ENCODE measurements at places on chromosomes 11 and 22.
A peak's percentile ranks its signal among the peaks of the same experiment; 100 is the strongest.

DNA sequence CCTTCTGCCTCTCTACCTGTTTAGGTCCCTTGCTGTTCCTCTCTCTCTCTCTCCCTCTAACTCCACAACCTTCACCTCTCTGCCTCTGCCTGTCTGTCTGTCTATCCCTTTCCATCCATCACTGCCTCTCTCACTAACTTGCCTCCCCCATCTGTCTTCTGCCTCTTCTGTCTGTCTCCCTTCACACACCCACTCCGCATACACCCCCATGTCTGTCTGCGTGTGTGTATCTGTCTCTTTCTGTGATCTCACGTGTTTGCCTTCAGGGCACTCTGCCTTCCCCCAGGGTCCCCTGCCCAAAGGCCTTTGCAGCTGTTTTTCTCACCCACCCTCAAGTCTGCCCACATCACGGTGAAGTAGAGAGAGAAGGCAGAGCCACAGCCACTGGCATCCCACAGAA lies 7.9 kb downstream of the RTN4RL2 start:
- no peak overlapping the region for H3K27ac ChIP-seq
- DNase-seq = no peak
- no peak overlapping the region for H3K4me3 ChIP-seq

- no peak overlapping the region for H3K27ac ChIP-seq
- DNase-seq = no peak
- no peak overlapping the region for H3K4me3 ChIP-seq
Measured at GRCh38 chr11:1509626-1510255, 23.2 kb upstream of the MOB2 start.

DNA sequence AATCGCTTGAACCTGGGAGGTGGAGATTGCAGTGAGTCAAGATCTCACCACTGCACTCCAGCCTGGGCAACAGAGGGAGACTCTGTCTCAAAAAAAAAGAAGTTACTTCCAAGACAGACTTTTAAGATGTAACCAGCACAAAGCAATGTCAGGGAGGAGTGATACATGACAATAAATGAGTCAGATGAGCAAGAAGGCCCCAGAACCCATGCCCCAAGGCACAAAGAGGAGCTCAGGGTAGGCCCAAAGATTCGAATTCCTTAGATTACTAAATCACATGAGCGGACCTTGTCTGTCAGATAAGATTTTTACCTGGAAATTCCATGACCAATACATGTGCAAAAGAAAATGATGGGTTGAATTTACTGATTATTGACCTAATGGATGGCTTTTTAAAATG lies 10.5 kb upstream of the JHY start:
- H3K36me3 ChIP-seq = no peaks in the 10 kb centered on the region
- no peaks in the 10 kb centered on the region for H3K4me1 ChIP-seq
- no peak for DNase-seq
- H3K27me3 ChIP-seq = no peaks in the 10 kb centered on the region

DNA sequence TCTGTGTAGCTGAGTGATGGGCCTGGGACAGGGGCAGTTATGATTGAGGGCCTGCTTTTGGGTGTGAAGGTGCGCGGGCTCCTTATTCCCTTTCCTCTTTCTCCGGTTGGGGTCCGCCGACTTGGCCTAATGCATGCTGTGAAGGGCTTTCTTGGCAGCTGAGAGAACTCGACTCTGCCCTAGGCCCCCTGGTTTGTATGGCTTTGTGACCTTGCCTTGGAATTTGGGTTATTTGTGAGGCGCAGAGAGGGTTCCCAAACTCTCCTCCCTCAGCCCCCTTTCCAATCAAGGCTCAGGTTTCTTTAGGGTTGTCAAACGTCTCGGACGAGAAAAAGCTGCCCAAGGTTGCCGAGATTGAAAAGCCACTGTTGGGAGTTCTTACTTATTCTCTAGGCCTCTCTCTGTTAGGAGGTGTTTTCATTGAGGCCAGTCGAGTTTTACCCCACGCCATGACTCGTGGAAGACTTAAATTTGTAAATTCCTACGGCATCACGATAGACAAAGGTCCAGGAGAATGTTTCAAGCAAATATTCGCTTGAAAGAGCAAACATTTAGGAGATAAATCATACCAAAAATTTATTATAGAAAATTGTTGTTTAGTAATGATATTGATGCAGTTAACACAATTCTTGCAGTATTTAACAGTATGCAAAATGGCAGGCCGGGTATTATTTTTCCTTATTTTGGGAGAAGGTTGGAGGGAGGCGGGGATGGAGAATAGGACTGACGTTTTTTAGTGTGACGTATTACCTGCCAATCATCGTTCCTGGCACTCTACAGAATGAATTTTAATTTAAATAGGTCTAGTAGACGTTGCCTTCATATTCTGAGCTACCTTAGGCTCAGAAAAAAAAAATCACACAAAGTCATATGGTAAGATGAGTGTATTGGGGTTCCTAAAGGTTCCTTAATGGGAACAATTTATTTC lies 689 bp downstream of the PDHX start:
- peak overlapping the region; percentile 78 for H3K4me3 ChIP-seq
- H3K36me3 ChIP-seq = peaks cover 5% of the 10 kb centered on the region
- no peaks in the 10 kb centered on the region for H3K27me3 ChIP-seq
- H3K27ac ChIP-seq = peak overlapping the region; percentile 92
- H3K4me1 ChIP-seq = peaks cover 30% of the 10 kb centered on the region
- no peak for DNase-seq

GRCh38 chr11:132780046-132780445 lies 752.3 kb downstream of the OPCML start:
- no peak overlapping the region for H3K4me3 ChIP-seq
- no peak overlapping the region for H3K27ac ChIP-seq
- no peaks in the 10 kb centered on the region for H3K36me3 ChIP-seq
- H3K4me1 ChIP-seq = no peaks in the 10 kb centered on the region
- DNase-seq = no peak

DNA sequence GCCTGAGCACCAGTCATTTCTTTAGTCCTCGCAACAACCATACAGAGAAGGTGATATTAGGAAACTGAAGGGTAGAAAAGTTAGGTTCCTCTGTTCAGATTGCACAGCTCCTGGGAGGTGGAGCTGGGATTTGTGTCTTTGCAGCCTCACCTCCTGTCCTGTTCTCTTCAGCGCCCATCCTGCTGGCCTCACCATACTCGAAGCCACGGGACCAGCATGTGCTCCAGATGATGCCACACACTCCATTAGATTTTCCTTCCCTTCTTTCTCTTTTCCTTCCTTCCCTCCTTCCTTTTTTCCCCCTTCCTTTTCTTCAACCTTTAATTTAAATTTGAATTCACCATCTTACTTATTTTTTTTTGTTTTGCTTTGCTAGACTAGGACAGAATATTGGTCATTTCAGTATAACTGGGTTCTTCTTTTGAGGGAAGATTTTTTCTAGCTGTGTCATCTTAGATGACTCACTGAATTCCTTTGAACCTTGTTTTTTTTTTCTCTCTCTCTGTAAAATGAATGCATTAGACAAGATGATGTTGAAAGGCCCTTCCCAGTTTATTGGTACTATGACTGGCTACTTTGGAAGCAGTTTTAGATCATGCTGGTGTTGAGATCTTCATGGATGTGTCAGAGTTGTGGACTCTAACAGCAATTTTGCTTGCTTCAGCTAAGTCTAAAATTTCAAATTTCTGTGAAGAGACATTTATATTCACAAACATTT lies 662.5 kb upstream of the TENM4 start:
- DNase-seq = no peak
- no peaks in the 10 kb centered on the region for H3K27me3 ChIP-seq
- no peaks in the 10 kb centered on the region for H3K4me1 ChIP-seq
- no peak overlapping the region for H3K27ac ChIP-seq
- H3K36me3 ChIP-seq = no peaks in the 10 kb centered on the region
- H3K4me3 ChIP-seq = no peak overlapping the region

- no peaks in the 10 kb centered on the region for H3K36me3 ChIP-seq
- no peak overlapping the region for H3K4me3 ChIP-seq
- H3K27ac ChIP-seq = no peak overlapping the region
Measured at GRCh38 chr22:20646415-20646814, 127.5 kb upstream of the SERPIND1 start.

DNA sequence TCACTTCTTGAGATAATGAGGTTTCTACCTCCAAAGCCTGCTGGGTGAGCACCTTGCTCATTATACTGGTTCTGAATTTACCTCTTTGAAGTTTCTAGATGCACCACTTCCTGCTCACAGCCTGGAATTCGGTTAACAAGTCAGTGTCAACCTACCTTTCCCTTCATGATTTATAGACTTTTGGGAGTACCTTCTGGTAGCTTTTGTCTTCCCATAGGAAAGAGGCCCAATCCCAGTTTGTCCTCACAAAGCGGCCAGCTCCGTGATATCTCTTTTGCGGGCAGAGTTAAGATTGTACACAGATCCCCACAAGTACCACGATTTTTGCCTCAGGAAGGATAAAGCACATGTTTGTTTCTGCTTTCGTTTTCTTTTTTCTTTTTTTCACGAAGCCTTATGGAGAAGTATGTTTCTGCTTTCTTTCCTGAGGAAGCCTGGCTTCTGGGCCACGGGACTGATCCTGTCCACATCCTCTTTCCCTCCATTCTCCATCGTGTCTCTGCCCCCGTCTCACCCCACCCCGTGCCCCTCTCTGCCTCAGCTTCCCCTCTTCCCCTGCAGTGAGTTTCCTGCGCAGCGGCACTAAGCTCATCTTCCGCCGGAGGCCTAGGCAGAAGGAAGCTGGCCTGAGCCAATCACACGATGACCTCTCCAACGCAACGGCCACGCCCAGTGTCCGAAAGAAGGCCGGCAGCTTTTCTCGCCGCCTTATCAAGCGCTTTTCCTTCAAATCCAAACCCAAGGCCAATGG lies 5.7 kb upstream of the HINFP start:
- H3K4me3 ChIP-seq = peak overlapping the region; percentile 21
- H3K27ac ChIP-seq = peak overlapping the region; percentile 44
- H3K4me1 ChIP-seq = peaks cover 3% of the 10 kb centered on the region
- no peaks in the 10 kb centered on the region for H3K27me3 ChIP-seq
- peaks cover 51% of the 10 kb centered on the region for H3K36me3 ChIP-seq

DNA sequence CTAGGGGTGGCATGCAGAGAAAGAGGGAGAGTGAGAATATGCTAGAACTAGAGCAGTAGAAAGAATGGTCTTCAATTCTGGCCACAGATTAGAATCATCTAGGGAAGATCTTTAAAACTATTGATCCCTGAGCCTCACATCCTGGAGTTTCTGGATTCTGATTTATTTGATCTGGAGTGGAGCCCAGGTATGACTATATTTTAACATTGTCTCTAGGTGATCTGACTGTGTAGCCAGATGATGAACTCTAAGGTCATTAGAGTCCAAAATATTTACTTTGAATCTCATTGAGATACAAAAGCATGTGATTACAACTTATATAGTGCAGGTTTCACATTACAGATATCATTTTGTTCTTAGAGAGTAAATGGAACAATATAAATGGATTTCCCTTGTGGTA lies 79.7 kb downstream of the FDX1 start:
- no peaks in the 10 kb centered on the region for H3K4me1 ChIP-seq
- H3K27me3 ChIP-seq = no peaks in the 10 kb centered on the region
- H3K36me3 ChIP-seq = no peaks in the 10 kb centered on the region
- no peak for DNase-seq
- no peak overlapping the region for H3K27ac ChIP-seq
- H3K4me3 ChIP-seq = no peak overlapping the region

GRCh38 chr11:9619004-9619403 lies 44.9 kb upstream of the SWAP70 start:
- no peak overlapping the region for H3K4me3 ChIP-seq
- no peaks in the 10 kb centered on the region for H3K36me3 ChIP-seq
- H3K4me1 ChIP-seq = peaks cover 11% of the 10 kb centered on the region
- no peak overlapping the region for H3K27ac ChIP-seq
- H3K27me3 ChIP-seq = no peaks in the 10 kb centered on the region

DNA sequence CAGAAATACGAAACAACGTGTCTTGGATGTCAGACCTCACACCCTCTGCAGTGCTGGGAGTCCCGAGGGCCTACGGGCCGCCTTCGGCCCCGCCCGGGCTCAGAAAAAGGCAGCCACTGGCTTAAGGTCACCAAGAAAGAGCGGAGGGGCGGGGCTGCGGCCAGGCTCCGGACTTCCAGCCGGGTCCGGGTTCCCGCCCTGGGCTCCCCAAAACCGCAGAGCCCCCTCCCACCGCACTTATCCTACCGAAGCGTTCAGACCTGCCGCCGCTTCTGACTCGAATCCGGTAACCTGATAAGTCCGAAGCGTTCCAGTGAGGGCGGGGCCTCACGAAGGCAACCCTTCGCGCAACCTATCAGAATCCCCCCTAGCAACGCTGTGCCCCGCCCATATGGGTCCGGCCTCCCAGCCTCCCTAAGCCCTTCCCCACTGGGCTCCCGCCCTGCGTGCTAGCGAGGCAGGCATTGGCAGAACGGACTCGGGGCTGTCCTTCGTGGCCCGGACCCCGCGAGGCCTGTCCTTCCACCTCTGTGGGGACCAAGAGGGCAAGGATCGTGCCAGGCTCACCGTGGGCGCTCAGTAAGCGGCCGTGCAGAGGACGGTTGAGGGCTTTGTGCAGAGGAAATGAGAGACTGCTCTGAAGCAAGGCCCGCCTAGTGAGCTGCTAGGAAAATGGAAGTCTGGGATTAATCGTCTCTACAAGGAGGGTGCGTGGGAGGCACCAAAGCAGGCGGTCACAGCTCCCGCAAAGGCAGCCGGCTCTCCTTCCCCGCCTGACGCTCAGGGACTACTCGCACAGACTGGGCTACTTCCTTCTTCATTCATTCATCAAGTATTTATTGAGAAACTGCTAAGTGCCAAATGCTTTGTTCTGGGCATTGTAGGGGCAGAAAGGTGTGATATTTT lies at the start of gene NAGA:
Gene NAGA, minus strand, starts transcription at position 296 of the 906 bp plus-strand sequence. CDS start 515 bp downstream, outside the sequence.
- H3K4me3 ChIP-seq = peak within 1 kb of the TSS; percentile 62
- H3K4me1 ChIP-seq = peaks cover 32% of the 10 kb centered on the region
- H3K36me3 ChIP-seq = peaks cover 21% of the 10 kb centered on the region
- H3K27ac ChIP-seq = peak within 1 kb of the TSS; percentile 88
- DNase-seq = peak; percentile 98
- no peaks in the 10 kb centered on the region for H3K27me3 ChIP-seq

DNA sequence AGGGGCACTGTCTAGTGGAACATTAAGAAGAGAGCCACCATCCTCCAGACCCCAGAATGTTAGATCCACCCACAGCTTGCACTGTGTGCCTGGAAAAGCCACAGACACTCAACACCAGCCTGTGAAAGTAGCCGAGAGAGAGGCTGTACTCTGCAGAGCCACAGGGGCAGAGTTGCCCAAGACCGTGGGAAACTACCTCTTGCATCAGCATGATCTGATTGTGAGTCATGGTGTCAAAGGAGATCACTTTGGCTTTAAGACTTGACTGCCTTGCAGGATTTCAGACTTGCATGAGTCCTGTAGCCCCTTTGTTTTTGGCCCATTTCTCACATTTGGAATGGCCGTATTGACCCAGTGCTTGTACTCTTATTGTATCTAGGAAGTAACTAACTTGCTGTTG lies 115.9 kb upstream of the CCDC179 start:
- no peaks in the 10 kb centered on the region for H3K27me3 ChIP-seq
- H3K27ac ChIP-seq = no peak overlapping the region
- H3K4me3 ChIP-seq = no peak overlapping the region

DNA sequence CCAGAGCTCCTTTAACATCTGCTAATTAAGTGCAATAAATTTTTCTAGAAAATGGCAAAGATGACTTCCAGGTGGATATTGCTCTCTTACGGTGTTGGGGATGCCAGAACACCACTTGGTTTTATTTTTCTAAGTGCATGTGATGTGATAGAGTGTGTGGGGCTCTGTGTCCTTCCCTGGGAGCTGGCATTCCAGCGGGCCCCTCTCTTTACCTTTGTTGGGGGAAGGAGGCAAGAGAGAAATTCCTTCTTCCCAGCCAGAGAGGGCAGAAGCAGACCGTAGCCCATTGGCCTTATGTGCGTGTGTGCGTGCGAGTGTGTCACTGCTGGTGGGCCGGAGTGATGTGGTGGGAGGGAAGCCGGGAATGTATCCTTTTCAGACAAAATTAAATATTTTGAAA lies 17.2 kb downstream of the TEF start:
- H3K4me1 ChIP-seq = peaks cover 20% of the 10 kb centered on the region
- H3K27ac ChIP-seq = no peak overlapping the region
- H3K36me3 ChIP-seq = peaks cover 52% of the 10 kb centered on the region
- H3K27me3 ChIP-seq = no peaks in the 10 kb centered on the region
- H3K4me3 ChIP-seq = no peak overlapping the region

Data from upper lobe of right lung (tissue), 1 donor.